Activated CD4-positive, alpha-beta T cell treated with anti-CD3 and anti-CD28 coated beads for 24 hours (primary cell): ENCODE measurements at places on chromosomes 1 and 21.

DNA sequence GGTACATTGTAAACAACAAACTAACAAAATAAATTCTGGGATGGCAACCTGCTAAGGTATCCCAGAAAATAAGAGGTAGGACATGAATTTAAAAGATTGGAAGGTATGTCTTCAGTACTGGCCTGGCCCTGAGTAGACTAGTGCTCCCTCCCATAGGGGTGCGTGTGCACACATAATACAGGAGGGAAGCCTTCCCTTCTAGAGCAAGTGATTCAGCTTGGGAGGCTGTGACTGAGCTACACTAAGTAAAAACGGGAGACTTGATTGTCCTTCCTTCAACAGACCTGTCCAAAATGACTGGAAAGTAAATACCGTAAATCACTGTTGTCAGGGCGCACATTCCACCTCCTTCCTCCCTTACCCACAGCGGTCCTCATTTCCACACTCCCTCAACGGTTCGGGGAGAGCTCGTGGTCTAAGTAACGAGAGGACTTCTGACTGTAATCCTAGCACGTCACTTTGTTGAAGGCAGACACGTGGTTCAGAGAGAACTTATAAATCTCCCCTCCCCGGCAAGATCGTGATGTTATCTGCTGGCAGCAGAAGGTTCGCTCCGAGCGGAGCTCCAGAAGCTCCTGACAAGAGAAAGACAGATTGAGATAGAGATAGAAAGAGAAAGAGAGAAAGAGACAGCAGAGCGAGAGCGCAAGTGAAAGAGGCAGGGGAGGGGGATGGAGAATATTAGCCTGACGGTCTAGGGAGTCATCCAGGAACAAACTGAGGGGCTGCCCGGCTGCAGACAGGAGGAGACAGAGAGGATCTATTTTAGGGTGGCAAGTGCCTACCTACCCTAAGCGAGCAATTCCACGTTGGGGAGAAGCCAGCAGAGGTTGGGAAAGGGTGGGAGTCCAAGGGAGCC, at the start of gene TGFB2:
TSS of gene TGFB2 (plus strand) at position 523 of the 859 bp plus-strand sequence. CDS start 1,366 bp downstream, outside the sequence.
- no peak for DNase-seq

- no peak for DNase-seq
Observed at GRCh38 chr1:29972421-29973053, 736.2 kb downstream of the PTPRU start.

DNA sequence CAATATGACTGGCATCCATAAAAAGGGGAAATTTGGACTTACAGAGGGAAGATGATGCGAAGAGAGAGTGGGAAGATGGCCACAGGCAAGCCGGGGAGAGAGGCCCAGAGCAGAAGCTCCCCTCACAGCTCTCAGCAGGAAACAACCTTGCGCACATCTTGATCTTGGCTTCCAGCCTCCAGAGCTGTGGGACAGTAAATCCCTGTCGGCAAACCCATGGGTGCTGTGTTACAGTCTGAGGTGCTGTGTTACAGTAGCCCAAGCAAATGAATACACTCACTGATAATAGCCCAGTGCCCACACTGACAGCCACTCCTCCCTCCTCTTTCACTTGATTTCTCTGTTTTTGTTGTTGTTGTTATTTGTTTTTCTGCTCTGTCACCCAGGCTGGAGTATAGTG, 22.4 kb downstream of the CDCA8 start:
- DNase-seq = no peak

DNA sequence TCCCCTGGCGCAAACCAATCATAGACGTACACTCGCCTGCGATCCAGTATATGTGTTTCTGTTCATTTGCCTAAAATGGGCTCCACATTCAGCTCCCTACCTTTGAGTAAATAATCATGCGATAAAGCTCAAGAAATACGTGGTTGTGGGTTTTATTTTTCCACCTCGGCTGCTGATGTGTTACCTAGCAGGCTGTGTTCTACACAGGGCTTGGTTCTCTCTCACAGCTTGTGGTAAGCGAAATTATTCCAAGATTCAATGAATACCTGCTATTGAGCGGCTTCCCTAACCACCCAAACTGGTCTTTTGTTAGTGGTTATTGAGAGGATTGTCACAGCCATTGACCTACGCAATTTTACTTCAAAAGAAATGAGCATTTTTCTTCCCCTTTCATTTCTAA, 180.2 kb downstream of the PBX1 start:
- DNase-seq = no peak

DNA sequence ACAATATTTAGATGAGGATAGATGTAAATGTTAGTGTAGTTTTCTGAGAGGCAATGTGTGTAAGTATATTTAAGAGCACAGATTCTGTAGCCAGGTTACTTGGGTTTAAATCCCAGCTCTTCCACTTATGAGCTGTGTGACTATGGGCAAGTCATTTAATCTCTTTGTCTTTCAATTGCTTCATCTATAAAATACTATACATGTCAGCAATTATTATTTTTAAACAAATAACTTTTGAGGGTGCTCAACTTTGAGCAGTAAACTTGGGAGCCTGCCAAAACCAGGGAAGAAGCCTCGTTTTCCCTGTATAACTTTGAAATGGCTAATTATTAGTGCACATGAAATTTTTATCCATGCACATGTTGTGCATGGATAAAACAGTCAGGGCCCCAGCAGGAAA, 222.8 kb downstream of the FOXD2 start:
- no peak for DNase-seq

GRCh38 chr21:42887326-42887725, 5.8 kb upstream of the NDUFV3 start:
- no peak for DNase-seq

DNA sequence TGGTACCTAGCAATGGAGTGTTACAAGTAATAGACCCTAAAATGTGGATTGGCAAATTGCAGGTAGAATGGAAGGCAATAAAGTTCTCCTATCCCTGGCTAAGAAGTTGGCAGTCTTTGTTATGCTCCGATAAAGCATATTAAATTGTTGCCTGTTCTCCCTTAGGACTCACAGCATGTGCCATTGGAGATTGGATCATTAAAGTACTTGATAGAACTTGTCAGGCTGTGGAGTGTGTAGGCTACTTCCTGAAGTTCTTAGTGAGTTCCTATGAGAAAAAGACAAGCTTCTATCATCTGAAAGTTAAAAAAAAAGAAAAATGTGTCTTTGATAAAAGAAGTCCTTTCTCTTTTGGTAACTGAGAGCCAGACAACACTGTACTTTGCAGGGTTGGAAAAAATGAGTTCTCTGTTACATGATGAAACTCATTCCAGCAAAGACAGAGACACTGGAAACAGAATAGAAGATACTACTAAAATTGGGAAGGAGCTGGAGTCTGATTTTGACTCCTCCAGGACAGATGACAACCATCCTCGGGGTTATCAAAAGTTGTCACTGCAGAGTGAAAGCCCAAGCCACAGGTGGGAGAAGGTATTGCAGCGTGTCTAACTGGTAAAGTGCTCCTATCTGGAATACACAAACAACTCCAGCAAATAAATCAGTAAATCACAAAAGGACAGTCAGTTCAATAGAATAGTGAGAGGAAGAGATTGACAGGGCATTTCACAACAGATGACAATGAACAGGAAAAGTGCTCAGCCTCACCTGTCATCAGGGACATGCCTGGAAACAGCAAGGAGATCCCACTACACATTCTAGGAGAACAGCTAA, 87.5 kb upstream of the WDR26 start:
- no peak for DNase-seq

DNA sequence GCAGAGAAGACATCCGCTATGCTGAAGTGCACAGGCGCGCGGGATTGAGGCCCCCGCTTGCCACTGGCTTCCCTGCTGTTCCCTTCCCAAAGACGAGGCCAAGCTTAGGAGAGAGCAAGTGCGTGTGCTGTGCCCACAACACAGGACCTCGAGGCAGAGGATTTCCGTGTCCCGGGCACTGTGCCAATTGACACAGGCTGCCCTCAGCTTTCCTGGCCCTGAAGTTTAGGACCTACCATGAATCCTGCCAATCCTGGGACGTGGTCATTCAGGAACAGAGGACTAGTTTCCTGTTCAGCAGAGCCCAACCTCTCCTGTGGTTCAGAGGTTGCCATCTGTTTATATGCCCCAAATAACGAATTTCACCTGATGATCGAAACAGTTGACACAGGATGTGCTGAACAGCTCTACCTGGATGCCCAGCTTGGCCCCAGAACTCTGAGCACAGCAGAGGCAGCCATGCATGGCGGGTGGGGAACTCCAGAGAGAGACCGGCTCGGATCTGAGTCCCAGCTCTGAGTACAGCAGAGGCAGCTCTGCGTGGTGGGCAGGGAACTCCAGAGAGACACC, 22.0 kb downstream of the SLC37A1 start:
- DNase-seq = no peak

DNA sequence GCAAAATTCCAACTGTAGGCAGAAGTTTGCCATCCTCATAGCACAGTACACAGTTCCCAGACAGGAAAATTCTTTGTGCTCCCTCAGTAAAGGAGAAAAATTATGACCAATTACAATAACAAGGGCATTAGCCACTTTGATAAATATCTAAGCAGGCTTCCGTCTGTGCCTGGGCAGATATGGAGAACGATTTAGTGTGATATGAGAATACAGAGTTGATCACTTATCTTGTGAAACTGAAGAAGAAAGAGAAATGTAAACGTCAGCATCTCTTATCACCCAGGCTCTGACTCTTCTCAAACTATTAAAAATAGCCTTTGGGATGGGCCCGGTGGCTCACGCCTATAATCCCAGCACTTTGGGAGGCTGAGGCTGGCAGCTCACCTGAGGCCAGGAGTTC, 54.5 kb upstream of the TIAM1 start:
- no peak for DNase-seq

DNA sequence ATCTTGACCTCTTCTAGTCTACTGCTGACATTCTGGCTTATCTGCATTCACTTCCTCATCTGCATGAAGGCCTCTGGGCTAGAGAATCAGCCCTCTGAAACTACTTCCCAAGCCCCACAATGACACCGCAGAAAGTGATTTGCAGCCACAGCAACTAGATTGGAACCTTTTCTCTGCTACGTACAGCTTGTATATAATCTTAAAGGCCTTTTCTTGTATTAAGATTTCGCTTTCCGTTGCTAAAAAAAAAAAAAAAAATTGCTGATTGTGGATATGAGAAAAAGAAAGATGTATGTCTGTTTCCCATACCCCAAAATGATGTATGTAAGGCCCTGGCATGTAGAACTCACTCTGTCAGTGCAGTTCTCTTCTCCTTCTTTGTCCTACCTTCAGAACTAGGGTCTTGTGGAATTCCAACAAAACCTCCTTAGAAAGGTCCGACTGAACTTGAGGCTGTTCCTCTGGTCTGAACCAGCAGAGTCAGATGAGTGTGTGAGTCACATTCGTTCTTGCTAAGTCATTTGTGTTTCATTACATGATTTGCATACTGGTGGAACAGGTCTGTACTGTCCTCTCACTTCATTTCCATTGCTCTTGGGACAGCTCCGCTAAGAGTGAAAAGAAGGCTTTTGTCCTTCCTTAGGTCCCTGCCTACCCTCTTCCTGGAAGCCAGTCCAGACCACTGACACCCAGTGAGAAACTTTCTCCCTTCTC, 62.7 kb downstream of the PLPP3 start:
- no peak for DNase-seq

DNA sequence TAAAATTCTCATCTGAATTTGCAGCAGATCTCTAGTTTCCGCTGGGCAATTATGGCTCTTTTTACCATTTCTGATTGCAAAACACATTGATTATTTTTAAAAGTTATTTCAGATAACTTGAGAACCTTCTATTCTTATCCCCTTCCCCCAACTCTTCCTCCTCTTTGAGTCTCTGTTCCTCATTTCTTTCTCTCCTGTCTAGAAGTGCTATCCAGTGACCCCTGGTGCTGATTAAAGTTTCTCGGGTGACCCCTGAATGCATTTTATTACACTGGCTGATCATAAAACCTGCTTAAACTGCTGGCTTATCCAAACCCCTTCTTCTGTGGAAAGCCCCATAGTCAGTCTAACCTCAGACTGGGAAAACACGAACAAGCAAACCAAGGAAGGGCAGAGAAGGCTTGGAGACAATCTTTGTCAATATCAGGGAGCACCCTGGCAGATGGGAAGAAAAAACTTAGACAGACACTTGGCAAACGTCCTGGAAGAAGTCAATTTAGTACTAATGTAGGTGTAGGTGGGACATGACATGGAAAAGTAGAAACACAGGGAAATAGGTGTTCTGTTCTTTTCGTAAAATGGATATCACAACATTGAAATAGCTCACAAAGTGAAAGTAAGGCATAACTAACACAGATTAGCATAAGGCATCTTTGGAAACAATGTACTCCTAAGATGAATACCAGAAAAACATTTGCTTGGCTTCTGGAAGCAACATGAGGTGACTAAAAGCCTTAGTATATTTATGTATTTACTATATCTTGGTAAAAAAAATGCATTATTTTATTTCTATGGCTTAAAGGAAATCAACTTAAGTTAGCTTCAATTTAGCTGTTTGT, 61.4 kb downstream of the GORAB start:
- no peak for DNase-seq

DNA sequence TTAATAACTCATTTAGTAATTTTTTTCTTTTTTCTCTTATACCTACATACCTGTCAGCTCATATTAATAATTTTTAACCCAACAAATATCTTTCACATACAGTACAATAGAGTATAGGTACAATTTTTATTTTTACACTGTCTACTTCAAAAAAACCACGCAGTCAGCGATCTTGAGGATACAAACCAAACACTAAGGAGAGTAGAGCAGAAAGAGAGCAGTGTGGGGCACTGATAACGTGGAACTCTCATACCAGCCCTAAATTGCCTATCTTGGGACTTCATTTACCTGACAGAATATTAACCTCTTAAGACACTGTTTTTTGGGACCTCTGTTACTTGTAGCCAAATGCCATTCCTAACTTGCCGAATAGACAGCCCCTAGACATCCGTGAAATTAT, 5.5 kb downstream of the TRMT1L start:
- DNase-seq = no peak

DNA sequence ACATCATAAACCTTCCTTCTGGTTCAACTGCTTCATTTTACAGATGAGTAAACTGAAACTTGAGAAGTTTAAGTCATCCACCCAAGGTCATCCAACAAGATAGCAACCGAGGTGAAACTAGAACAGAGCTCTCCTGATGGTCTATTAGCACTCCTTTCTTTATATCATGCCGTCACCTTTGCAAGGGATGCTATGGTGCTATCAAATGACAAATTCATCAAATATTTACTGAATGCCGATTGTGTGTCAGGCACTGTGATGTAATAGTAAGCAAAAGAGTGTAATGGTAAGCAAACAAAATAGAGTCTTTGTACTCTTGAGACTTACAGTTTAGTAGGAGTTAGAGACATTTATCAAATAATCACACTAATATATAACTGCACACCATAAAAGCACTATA, 14.0 kb upstream of the SGIP1 start:
- no peak for DNase-seq
